ENCODE measurements at places on chromosomes 1 and 21.

- DNase-seq: no peak
These were observed 101.5 kb downstream of the MRPL37 start for GRCh38 chr1:54301497-54301896.

- no peak for DNase-seq
These were observed 8.9 kb upstream of the LEMD1 start for GRCh38 chr1:205430696-205431305.

- no peak for DNase-seq
These were observed 71.6 kb downstream of the SGIP1 start for GRCh38 chr1:66605419-66605997.

GRCh38 chr1:207922554-207922953 lies 11.6 kb upstream of the CD34 start:
- DNase-seq: no peak

Measured in COR-L47 (cell line).